Stimulated activated CD4-positive, alpha-beta T cell treated with anti-CD3 and anti-CD28 coated beads, Interleukin-1b, Interleukin-23, amount 100 ng/mL, for 24 hours (primary cell): ENCODE measurements at places on chromosomes 4 and X.

DNA sequence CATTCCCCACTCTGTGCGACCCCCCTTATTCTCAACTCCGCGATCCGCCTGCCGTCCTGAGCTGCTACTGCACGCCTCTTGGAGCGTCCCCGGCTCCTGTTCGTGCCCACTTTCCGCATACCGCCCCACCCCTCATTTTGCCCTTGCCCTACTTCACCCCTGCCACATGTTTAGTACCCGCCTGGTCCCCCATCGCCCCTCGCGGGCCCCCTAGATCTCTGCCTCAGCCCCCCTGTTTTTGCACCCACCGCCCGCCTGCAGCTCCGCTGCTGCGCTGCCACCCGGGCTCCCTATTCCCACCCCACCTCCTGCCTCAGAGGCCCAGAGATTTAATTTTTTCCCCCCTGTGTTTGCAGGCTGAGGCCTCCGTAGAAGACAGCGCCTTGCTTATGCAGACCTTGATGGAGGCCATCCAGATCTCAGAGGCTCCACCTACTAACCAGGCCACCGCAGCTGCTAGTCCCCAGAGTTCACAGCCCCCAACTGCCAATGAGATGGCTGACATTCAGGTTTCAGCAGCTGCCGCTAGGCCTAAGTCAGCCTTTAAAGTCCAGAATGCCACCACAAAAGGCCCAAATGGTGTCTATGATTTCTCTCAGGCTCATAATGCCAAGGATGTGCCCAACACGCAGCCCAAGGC, 1.4 kb downstream of the MAGED1 start:
- no peak for DNase-seq

DNA sequence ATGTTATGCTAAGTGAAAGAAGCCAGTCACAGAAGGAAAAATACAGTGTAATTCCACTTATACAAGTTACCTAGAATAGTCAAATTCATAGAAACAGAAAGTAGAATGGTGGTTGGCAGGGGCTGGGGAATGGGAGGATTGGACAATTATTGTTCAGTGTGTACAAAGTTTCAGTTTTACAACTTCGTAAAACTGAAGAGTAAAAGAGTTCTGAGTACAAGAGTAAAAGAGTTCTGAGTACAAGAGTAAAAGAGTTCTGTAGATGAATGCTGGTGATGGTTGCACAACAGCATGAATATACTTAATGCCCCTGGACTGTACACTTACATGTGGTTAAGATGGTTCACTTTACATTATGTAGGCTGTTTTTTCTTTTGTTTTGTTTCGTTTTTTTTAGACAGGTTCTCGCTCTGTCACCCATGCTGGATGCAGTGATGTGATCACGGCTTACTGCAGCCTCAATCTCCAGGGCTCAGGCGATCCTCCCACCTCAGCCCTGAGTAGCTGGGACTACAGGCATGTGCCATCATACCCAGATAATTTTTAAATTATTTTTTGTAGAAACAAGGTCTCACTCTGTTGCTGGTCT, 230.9 kb downstream of the SOWAHB start:
- DNase-seq, result no peak

- DNase-seq, result no peak
Observed at GRCh38 chr4:40665842-40666241, 36.2 kb upstream of the RBM47 start.

DNA sequence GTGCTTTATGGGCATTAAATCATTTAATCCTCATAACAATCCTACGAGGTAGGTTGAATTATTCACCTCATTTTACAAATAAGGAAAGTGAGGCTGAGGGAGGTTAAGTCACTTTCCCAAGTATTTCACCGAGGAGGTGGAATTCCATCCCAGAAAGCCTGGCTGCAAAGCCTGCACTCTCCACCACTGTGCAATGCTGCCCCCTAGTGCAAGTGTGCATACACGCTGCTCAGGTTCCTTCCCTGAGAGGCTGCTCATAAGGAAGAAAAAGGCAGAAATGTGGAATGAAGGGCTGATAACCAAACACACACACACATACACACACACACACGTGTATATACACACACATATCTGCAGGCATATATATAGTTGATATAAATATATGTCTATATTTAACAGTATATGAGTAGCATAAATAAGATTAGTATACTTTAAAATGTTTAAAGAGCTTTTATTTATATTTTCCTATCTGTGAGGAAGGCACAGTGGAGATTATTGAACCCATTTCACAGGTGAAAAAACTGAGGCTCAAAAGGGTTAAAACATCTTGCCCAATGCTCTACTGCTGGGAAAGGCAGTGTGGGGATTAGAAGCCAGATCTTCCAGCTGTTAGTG, 714.5 kb upstream of the TENM3 start:
- DNase-seq, result peak; percentile 5

- no peak for DNase-seq
Observed at GRCh38 chr4:142036795-142037583, 400.6 kb downstream of the IL15 start.

- DNase-seq, result no peak
Observed at GRCh38 chr4:8538076-8538702, 42.0 kb upstream of the GPR78 start.

DNA sequence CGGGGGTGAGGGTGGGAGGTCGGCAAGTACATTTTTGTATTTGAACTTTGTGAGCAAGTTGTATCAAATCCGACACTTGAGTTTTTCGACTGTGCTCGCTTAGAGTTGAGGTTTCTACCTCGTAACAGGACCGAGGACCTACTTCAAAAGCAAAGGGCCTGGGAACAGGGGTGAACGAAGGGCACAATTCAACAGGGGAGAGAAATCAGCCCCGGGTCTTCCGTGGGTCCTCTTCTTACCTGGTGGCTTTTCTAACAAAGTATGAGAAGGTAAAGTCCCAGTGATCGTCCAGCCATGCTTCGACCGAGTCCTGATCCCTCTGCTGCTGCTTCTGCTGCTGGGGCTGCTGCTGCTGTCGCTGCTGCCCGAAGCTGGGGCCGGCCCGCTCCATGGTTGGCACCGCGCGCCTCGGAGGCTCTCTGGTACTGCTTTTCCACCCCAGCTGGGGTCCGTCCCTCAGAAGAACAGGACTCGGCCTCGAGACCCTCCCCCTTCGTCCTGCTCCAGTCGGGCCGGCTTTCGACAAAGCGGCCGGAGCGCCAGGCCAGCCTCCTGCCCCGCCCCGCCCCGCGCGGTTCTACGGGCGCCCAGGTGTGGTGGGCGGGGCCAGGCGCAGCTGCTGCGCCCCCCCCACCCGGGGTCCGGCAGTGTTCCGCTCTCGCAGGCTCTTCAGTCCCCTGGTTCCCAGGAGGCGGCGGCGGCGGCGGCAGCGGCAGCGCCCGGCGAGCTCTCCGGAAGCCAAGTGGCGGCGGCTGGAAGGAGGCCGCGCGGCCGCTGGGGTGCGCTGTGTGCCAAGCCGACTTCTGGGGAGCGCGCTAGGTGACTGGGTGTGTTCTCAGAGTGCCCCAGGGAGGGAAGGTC, at the start of gene PDE5A:
Gene PDE5A, minus strand, starts transcription at position 524 of the 861 bp plus-strand sequence. Its CDS starts 133 bp downstream, at position 391.
- peak; percentile 65 for DNase-seq

- DNase-seq, result no peak
Observed at GRCh38 chr4:72919937-72920336, 149.6 kb downstream of the COX18 start.

GRCh38 chr4:94974773-94975172, 217.0 kb downstream of the BMPR1B start:
- DNase-seq, result no peak

DNA sequence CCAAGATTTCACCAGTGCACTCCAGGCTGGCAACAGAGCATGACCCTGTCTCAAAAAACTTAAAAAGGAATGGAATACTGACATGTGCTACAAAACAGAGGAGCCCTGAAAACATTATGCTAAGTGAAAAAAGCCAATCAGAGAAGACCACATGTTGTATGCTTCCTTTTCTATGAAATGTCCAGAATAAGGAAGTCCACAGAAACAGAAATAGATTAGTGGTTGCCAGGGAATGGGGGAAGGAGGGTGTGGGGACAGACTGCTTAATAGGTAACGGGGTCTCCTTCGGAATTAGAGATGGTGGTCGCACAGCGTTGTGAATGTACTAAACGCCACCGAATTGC, 30.1 kb upstream of the KIAA0232 start:
- no peak for DNase-seq

DNA sequence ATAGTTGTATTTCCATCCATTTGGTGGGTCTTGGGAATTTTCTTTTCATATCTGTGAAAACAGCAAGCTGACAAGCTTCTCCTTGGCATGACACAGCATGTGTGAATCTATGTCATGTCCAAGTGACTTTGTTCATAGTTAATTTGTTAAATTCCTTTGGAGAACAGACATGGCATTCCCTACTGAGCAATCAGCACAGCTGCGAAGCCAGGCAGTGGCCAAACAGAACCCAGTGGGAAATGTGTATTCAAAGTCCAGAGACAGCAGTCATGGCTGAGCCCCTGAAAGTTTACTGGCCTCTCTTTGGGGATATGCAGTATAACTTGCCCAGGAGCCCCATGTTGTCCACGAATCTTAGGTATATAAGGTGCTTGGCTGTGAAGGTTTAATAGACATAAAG, 474.7 kb downstream of the NKX6-1 start:
- no peak for DNase-seq

- DNase-seq, result no peak
Observed at GRCh38 chr4:17033025-17033767, 134.8 kb upstream of the LDB2 start.

DNA sequence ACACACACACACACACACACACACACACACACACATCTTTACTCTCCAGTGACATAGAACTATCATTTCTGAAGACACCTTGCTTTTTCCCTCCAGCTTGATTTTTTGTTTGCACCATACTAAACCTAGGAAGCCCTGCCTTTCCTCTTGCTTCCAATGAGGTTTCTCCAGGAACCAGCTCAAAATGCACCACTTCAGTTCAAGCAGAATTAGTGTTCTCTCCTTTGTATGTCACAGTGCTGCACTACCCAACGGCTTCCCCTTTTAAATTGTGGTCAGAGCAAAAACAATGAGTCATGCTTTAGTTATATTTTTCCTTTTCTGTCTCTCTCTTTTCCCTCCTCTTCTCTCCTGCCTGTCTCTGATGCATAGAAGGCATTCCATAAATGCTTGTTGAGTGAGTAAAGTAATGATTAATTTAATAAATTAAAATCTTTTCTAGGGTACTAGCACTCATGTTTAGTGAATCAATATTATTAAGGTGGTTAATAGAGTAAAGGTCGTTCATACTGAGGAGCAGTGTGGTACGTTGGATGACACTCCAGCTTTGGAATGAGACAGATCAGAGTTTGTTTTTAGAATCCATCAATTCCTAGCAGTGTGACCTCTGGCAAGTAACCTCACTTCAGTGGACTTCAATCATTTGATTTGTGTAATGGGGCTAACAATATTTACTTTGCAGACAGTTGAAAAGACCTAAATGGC, 5.9 kb downstream of the RTL3 start:
- no peak for DNase-seq

DNA sequence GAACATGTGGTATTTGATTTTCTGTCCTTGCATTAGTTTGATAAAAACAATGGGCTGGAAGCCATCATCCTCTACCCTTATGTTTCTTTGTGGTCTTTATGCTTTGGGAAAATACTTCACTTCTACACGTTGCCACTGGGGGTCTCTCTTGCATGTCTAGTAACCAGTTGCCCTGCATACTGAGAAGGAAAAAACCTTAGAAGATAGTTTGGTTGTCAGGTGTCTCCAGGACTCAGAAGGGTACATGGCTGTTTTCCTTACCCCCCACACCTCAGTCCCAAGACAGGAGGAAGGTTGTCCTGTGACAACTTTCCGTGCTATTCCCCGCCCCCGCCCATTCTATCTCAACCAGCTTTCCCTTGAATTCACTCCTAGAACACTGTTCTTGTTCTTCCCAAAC, 62.1 kb upstream of the LANCL3 start:
- DNase-seq, result no peak

DNA sequence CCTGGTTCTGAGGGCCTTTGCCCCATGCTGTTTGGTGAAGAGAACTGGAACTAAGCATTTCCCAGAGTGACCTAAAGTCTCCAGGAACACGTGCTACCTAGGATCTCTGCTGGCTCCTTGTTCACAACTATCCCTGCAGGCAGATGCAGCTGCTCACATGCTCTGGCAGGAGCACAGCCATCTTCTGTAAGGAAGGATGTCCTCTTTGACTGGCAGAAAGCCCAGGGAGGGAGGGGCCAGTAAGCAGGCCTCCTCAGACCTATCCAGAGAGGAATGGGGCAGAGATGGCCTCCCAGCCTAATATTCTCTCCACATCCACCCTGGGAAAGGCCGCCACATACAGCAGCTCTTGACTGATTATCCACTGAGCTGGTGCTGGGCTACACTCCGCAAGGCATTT, 142.8 kb upstream of the EOLA2 start:
- no peak for DNase-seq

DNA sequence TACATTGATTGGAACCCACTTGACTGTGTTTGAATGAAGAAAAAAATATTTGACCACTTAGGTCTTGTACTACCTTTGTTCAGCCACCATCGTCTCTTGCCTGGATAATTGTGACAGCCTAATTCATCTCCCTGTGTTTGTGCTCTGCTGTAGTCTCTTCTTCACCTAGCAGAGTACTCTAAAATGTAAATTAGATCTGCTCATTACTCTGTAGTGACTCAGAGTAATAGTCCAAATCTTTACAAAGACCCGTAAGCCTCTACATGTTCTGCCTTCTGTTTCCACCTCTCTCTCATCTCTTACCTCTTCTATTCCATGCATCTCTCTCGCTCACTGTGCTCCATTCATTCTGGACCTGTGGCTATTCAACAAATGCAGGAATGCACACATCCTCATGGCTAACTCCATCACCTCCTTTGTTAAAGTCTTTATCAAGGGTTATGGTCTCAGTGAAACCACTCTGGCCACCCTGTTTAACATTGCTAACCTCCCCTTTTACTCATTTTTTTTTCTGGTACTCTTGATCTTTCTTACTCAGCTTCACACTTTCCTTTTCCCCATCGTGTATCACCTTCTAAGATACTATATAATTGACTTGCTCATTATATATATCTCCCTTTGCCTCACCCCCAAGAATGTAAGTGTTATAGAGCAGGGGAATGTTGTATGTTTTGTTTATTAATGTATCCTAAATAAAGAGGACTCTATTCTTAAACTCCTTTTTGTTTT, 98.4 kb downstream of the STIM2 start:
- no peak for DNase-seq
